NCI-H1105 (cell line): ENCODE measurements at places on chromosomes 4 and X.
A peak's percentile ranks its signal among the peaks of the same experiment; 100 is the strongest.

- DNase-seq = no peak
These were observed 331.4 kb downstream of the RAPGEF2 start for GRCh38 chr4:159434114-159434870.

GRCh38 chr4:152166567-152166966, 369.3 kb downstream of the FBXW7 start:
- no peak for DNase-seq

DNA sequence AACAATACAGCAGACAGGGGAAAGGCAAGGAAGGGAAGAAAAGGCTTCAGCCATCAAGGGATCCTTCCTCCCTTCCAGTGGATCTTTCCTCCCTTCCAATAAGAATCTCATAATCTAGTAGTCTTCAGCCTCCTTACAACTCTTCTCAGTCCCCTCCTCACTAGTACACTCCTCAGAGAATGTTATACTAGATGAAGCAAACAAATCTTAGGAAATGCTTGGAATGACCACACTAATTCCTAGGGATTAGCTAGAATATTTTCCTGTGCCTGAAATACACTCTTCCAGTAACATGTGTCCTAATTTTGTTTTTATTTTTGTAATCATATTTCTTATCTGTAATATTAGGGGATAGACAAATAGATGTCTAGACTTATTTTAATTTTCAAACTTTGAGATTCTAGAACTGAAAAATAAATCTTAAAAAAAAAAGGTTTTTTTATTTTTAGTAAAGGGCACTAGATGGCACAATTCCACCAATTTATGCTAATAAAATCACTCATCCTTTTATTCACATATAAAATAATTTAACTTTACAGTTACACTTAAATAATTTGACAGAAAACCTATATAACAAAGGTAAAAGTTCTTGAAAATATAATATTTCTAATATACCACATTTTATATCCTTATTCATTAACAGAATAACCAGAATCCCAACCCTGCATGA, 7.0 kb upstream of the STPG2 start:
- DNase-seq = no peak

DNA sequence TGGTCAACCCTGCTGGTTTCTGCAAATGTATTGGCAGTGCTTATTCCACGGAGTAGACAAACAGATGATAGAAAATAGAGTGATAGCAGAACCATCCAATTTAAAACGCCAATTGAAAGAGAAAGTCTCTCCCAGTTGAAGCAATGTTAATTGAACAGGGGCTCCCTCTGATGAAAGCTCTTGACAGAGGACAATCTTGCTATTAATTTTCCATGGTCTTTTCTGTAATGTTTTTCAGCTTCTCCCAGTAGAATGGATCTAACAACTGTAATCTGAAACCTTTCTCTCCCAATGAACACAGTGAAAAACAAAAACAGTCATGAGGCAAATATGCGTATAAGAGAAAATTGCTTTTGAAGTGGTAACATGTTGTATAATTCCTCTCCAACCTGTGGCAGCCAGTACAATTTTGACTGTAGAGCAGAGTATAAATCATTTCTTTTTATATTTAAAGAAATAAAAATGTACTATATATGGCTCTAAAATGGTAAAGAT, 225.1 kb upstream of the GALNTL6 start:
- peak; percentile 48 for DNase-seq

- no peak for DNase-seq
These were observed 35.0 kb downstream of the AMMECR1 start for GRCh38 chrX:110282922-110283321.

GRCh38 chr4:726838-727237, 21.2 kb downstream of the PCGF3 start:
- DNase-seq = no peak

GRCh38 chrX:19512961-19513360, 2.3 kb downstream of the MAP3K15 start:
- DNase-seq = no peak

- no peak for DNase-seq
These were observed 36.4 kb downstream of the TMEM150C start for GRCh38 chr4:82525307-82525911.

GRCh38 chrX:85561231-85561630, 181.8 kb upstream of the POF1B start:
- no peak for DNase-seq

DNA sequence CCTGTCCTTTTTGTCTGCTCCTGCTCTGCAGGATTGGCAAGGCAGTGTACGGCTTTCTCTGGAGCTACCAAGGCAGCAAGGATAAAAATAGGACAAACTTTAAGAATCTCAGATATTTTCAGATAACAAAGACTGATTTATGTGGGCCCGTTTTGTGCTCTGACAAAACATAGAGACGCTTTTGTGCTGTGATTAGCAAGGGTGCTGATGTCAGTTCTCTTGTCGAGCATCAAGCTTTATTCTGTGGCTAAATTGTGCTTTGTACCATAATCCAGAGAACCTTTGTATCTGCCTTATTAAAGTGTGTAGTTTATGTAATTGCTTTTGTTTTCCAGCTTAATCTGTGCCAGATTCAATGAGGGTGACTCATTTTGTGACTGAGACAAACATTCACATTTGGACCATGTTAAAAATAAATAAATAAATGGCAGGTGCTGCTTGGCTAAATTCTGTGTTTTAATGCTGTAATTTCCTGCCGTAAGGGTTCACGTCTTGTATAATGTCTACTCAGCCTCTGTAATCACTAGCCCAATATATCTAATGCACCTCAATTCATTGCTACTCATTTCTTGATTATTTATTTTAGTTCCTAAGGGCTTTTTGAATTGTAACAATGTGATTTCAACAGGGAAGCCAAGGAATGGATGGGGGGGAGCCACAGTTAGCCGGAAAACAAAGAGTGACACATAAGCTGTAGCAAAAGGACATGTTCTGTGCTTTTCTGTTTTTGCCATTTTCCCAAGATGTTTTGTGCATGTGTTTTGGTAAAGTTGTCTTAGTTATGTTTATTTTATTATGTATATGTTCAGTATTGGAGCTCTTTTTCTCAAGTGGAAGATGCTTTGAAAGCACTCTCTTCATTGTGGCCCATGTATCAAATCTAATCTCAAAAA, 75.1 kb downstream of the GAB1 start:
- DNase-seq = peak; percentile 43

DNA sequence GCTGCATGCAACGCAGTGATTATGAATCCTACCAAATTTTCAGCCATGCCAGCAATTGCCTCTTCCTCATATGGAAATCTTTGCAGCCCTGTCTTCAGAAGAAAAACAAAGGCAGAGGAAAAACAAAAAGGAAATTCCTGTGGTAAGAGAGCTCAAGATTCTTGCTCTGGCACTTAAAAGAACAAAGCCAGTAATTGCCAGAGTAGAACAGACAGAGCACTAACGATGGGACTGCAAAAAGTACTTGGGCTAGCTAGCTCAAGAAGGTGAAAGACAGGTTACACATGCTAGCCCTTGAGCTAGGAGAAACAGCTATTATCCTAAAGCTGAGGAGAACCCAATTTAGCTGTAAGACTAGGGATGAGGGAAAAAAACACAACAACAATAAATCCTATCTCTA, 582.3 kb downstream of the KCNIP4 start:
- DNase-seq = no peak

- peak; percentile 87 for DNase-seq
These were observed at the start of gene WFS1 for GRCh38 chr4:6269616-6270511. TSS of gene WFS1 (plus strand) at chr4:6269850. CDS start at chr4:6277456, 7,606 bp downstream.

DNA sequence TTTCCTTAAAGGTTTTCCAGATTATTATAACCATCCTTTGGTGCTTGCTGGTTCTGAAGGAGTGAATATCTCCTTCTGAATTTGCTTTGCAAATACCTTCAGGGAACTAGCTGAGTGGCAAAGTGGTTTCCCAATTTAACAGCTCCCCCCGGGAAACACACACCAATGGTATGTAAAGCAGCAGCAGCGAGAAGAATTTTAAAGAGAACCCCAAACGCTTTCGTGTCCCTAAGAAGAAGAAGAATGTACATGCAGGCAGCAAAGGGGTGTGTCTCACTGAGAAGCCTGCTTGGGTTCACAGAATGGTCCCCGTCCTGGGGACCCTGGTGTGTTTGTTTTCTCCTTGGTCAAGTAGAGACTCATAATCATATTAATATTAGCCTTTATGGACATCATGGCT, 4.2 kb upstream of the AKAP17A start:
- DNase-seq = no peak

DNA sequence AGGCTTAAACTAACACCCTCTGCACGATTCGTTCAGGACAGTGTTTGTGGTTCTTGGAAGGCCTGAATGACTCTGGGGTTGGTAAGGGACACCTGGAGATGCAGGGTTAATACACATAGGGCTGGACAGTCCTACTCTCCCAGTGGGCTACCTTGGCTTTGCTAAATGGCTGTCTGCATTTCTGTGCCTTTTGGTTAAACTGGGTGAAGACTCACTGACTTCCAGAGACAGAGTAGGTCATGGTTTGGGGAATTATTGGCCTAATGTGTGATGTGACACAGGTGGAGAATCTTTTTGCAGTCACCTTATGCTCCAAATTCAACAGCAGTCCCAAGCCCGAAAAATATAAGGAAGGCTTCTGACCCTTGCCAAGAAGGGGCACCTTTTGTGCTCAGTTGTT, 10.5 kb downstream of the POU4F2 start:
- DNase-seq = no peak

DNA sequence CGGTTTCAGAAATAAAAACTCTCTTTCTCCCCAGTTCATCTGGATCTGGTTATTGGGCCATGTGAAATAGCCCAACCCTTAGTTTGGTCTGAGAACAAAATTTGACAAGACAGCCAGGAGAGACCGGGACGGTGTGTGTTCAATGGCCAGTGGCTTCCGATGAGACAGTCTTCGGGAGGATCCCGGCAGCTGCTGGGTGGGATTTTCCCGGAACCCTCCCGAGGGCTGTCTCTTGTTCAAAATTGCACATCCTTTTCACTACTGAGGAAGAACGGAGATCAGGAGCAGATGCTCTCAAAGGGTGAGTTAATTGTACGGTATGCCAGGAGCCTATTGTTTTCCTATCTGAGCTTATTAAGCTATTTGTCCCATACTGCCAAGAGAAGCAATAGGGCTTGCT, 166.5 kb downstream of the PRR32 start:
- DNase-seq = no peak

- no peak for DNase-seq
These were observed 160.7 kb downstream of the DLG3 start for GRCh38 chrX:70605352-70605751.

GRCh38 chrX:1534301-1535168, 2.5 kb downstream of the P2RY8 start:
- DNase-seq = no peak

GRCh38 chr4:119765951-119766350, 137.3 kb upstream of the PDE5A start:
- DNase-seq = no peak

DNA sequence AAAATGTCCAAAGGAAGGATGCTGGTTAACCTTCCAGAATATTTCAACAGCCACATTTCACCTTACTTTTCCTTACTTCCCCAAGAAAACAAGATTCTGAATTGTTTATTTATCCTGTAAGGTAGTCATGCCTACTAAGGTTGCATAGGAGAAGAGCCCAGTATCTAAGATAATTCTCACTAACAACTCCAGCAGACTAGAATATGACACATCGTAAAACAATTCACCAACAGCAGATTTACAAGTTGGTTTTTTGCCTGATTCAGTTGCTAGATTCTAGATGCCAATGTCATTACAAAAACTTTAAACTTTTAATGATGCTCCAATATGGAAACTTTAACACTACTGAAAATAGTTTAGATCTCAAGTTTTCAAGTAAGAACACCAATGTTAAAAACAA, 176.4 kb downstream of the IL13RA2 start:
- no peak for DNase-seq

- DNase-seq = no peak
These were observed 1112.7 kb downstream of the PDHA2 start for GRCh38 chr4:96952610-96953009.

- no peak for DNase-seq
These were observed 23.9 kb downstream of the KLHL5 start for GRCh38 chr4:39085891-39086290.

DNA sequence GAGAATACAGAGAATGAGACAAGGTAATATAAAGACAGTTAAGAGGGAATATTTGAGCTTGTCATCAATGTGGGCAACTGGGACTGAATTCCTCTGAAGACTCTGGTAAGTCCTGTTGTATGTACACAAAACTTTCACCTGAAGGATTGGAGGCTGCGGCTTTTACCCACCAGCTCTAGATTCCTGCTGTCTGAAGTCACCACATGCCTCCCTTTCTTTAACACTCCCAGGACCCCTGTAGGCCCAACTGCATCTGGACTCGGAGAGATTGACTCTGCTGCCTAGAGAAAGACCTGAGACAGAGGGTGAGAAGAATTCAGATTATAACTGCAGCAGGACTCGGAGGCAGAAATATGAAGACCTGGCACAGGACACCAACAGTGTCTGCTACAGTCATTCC, 1048.0 kb downstream of the PDHA2 start:
- no peak for DNase-seq

- DNase-seq = no peak
These were observed 12.0 kb upstream of the KDM5C start for GRCh38 chrX:53237056-53237455.

DNA sequence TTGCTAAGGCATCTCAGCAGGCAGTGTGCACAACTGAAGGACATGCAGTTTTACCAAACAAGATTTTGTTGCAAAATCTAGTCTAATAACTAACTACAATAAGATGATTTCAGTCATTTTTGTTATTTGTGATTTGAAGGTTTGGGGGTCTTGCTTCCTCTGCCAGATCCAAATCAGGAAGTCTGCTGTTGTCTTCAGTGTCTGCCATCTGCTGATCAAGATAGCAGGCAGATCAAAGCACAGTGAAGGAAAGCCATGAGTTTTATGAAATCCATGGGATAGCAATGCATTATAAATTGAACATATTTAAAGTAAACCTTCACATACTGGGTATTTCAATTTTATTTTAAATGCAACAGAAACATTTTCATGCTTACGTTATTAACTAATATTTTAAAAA, 169.1 kb upstream of the ETNPPL start:
- no peak for DNase-seq

DNA sequence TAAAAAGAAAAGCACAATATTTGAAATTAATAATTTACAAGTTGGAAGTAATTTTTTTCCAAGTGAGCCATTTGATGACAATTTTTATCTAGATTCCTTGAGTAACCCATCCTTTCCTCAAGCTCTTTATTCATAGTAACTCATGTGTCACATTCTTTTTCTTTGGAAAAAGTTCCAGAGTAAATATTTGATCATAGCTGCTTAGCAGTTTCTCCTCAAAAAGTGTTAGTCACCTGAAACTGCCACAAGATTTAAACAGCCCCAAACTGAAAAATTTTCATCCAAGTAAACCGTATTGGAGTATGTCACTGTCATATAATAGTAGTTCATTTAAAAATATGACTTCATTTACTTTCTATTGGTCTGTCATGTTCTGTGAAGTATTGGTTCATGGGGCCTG, 94.6 kb upstream of the CASK start:
- no peak for DNase-seq

- no peak for DNase-seq
These were observed 13.6 kb downstream of the TNIP3 start for GRCh38 chr4:121150486-121150885.

- DNase-seq = no peak
These were observed 23.6 kb upstream of the SMPX start for GRCh38 chrX:21781525-21781924.

DNA sequence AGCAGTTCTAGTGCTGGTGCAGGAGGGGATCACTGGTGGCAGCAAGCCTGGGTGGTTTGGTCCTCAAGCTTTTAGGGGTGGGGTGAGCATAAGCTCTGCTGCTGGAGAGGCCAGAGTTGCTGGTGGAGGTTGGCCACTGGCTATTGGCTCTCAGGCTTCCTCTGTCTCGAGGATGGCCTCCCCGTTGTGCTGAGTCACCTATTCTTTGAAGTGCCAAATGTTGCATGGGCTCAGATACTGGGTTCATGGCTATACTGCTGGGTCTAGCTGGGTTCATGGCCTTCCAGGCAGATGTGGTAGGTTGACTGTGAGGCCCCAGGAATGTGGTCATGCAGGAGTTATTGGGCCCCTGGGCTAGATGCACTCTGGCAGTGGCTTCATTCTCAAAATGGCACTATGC, 466.3 kb downstream of the NAF1 start:
- DNase-seq = no peak
